ENCODE measurements at places on chromosomes 5 and 9. TPM values are rescaled to one million over a fixed set of nuclear protein-coding genes. Genes with fewer than 3 reads are reported as not detected.
A peak's percentile ranks its signal among the peaks of the same experiment; 100 is the strongest.

- DNase-seq = no peak
- H3K4me1 ChIP-seq = peaks cover 5% of the 10 kb centered on the region
- H3K27me3 ChIP-seq = no peaks in the 10 kb centered on the region
Observed at GRCh38 chr5:142845402-142845921, 75.3 kb downstream of the ARHGAP26 start.

DNA sequence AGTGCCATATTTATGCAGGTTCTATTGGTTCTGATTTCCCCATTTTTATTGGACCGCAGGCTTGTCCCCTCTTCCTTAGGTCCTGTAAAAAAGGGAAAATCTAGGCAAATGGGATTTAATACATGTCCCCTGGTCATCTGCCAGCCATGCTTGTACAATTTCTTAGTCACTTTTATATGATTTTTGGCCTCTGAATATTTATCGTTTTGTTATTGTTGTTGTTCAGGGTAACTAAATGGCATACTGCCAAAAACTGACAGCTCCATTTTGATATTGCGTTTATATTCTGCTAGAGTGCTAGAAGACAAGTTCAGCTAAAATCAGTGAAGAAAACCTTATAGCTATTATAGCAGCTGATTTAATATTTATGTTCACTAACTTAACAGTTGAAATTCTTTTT is 770.2 kb upstream of the FAM174A start:
- no peaks in the 10 kb centered on the region for H3K4me1 ChIP-seq
- no peaks in the 10 kb centered on the region for H3K27me3 ChIP-seq
- H3K36me3 ChIP-seq = no peaks in the 10 kb centered on the region
- H3K4me3 ChIP-seq = no peak overlapping the region

The PRDM9 gene
- polyA plus RNA-seq = 0.02 TPM

The CCDC152 gene
- polyA plus RNA-seq = 3.2 TPM

- H3K27ac ChIP-seq = no peak overlapping the region
- no peak for DNase-seq
- no peaks in the 10 kb centered on the region for H3K27me3 ChIP-seq
- H3K4me1 ChIP-seq = no peaks in the 10 kb centered on the region
Observed at GRCh38 chr9:98916660-98917059, 27.0 kb upstream of the COL15A1 start.

DNA sequence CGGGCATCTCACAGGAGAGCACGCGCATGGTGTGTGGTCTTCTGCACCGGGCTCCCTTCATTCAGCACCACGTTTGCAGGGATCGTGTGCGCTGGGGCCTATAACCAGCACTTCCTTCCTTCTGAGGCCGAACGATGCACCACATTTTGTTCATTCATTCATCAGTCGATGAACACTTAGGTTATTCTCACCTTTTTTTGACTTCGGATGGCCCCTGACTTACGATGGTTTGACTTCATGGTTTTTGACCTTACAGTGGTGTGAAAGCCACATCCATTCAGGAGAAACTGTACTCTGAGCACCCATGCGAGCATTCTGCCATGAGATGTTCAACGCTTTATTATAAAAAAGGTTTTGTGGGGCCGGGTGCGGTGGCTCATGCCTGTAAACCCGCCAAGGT is 27.5 kb downstream of the TSPAN17 start:
- H3K27ac ChIP-seq = no peak overlapping the region
- DNase-seq = no peak
- H3K36me3 ChIP-seq = no peaks in the 10 kb centered on the region
- H3K4me3 ChIP-seq = no peak overlapping the region

DNA sequence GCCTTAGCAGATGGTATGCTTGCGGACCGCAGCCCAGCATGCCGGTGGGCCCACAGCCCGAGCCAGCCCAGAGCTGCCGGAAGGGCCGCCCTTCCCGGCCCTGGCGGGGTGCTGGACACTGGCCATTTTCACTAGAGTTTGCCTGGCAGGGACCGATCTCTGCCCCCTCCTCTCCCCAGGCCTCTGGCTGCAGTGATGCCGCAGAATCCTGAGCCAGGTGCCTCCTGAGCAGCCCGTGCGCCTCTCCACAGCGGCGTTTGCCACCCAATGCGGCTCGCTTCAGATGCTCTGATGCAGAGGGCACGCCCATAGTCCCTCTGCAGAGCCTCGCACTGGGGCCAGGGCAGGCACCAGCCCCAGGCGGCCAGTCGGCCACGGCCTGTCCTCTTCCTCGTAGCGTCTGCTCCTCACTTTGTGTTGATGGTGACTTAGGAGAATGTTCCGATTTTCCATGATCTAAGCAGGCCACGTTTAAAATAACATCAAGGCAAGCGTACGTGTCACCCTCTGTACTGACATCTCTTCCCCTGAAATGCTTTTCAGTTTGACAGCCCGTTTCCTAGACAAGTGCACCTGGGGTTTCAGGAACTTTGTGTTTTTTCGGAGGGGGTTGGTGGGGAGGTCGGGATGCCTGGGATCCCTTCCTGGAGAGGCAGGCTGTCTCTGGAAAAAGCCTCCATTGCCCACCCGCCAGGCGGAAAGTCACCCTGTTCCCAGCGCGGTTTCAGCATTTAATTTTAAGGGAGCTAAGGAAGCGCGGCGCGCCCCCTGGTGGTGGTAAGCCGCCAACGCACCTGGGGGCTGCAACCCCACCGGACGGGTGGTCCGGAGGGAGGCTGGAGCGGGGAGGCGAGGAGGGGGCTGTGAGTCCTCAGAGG is 29.8 kb upstream of the HMCN2 start:
- DNase-seq = peak; percentile 62
- no peaks in the 10 kb centered on the region for H3K36me3 ChIP-seq
- no peak overlapping the region for H3K4me3 ChIP-seq
- H3K27ac ChIP-seq = no peak overlapping the region
- no peaks in the 10 kb centered on the region for H3K27me3 ChIP-seq

GRCh38 chr9:99274495-99274894 is 52.4 kb downstream of the SEC61B start:
- no peak for DNase-seq
- no peaks in the 10 kb centered on the region for H3K27me3 ChIP-seq
- H3K27ac ChIP-seq = no peak overlapping the region
- no peak overlapping the region for H3K4me3 ChIP-seq

DNA sequence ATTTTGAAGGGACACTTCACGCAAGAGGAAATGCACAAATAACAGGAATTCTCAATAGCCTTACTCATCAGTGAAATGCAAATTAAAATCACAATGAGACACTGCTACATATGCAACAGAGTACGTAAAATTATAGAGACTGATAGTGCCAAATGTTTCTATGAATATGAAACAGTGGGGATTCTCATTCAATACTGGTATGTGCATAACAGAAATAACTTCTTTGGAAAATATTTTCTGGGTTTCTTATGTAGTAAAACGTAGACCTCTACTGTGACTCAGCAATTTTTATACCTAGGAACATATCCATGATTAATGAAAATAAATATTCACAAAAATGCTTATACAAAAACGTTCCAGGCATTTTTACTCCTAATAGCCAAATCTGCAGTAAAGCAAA is 1625.2 kb downstream of the MAT2B start:
- no peak for DNase-seq
- H3K4me1 ChIP-seq = no peaks in the 10 kb centered on the region
- H3K36me3 ChIP-seq = no peaks in the 10 kb centered on the region
- H3K27ac ChIP-seq = no peak overlapping the region
- H3K4me3 ChIP-seq = no peak overlapping the region
